ENCODE measurements at places on chromosomes 2 and 18. TPM values are rescaled to one million over a fixed set of nuclear protein-coding genes. Genes with fewer than 3 reads are reported as not detected.

The EFHD1 gene
- total RNA-seq, result not detected

The NGEF gene
- total RNA-seq, result 1.2 TPM

The SALL3 gene
- total RNA-seq, result not detected

The TOGARAM2 gene
- total RNA-seq, result 0.11 TPM

The SLC39A10 gene
- total RNA-seq, result 81.9 TPM

The ESCO1 gene
- 20.2 TPM for total RNA-seq

The FMNL2 gene
- 35.4 TPM for total RNA-seq

All from uterine smooth muscle cell (primary cell).